ENCODE measurements at places on chromosomes 2 and 18.

GRCh38 chr2:158502974-158503373 lies 46.2 kb downstream of the PKP4 start:
- DNase-seq: peak; percentile 35

- DNase-seq: no peak
Observed at GRCh38 chr2:72040629-72041571, 106.8 kb downstream of the CYP26B1 start.

GRCh38 chr2:221282386-221282785 lies 289.7 kb downstream of the EPHA4 start:
- no peak for DNase-seq

- DNase-seq: no peak
Observed at GRCh38 chr2:43136876-43137275, 89.5 kb downstream of the ZFP36L2 start.

DNA sequence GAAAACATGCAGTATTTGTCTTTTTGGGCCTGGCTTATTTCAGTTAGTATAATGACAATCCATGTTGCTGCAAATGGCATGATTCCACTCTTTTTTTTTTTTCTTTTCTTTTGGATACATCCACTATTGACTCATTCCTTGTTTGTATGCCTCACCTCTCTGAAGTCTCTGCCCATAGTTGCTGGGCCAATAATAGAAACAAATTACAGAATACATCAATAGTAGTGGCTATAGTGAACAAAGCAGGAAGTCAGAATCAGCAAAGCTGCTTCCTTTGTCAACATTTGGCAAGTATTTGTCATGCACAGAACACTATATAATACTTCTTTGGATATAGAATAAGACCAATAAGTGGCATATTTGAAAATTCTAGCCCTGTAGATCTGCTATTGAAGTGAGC lies 609.7 kb downstream of the STK39 start:
- peak; percentile 9 for DNase-seq

GRCh38 chr18:3093624-3094337 lies 80.8 kb upstream of the LPIN2 start:
- no peak for DNase-seq

DNA sequence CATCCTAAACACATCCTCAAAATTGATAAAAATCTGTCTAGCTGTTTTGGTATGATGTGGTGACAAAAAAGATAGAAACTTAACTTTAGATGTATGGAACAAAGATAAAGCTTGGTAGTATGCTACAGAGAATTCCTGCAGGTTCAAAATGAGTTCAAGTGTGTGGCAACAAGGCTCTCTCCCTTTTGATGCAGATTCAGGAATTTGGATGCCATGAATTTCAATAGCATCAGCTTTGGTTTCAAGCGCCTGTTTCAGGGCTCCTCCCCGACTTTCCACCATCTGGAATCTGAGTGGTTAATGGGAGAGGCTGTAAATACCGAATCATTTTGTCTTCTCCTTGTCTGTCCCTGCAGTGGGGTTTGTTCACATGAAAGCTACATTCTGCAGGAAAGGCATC lies 180.6 kb downstream of the MTX2 start:
- no peak for DNase-seq

- no peak for DNase-seq
Observed at GRCh38 chr2:85994421-85994777, 105.6 kb upstream of the ST3GAL5 start.

GRCh38 chr18:30862900-30863299 lies 179.6 kb downstream of the DSC3 start:
- no peak for DNase-seq

- no peak for DNase-seq
Observed at GRCh38 chr2:197258580-197258979, 52.0 kb downstream of the ANKRD44 start.

DNA sequence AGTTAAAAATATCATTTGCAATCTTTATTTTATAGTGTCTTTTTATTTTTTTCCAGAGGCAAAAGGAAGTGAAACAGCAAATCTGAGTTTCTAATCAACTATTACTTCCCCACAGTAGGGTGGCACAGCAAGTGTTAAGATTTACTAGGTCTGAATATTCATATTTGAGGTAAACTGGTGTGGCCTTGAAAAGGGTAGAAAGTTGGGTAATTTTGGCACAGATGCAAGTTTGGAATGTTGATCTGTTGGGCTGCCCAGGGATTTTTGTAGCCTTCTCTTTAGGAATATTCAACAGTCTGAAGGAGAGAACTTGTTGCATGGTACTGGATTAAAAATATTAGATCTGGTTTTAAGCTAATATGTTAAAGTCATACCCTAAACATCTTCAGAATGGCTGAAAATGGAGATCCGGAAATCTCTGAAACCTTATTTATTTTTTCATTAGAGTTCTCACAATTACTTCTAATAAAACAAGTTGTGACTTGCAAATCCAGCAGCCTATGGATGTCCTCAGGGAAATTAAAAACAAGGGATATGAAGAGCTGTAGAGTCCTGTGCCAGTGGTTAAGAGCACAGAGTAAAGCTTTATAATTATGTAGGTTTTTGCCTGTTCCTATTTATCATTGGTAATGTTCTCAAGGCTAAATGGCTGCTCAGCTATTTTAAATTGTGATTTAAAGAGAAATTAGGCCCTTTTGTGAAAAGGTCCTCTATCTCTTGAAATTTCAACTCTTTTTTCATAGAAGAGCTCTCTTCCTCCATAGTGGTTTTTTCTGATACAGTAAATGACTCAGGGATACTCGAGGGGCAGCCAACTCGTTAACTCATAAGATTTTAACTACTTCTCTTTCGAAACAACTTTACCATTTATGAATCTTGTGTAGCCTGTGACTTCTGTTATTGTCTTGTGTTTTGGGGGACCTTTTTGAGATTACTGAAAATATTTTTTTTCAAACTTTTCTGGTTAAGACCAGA lies 11.0 kb downstream of the TANK start:
- no peak for DNase-seq

GRCh38 chr18:40930211-40930882 lies 1024.7 kb upstream of the PIK3C3 start:
- DNase-seq: no peak

DNA sequence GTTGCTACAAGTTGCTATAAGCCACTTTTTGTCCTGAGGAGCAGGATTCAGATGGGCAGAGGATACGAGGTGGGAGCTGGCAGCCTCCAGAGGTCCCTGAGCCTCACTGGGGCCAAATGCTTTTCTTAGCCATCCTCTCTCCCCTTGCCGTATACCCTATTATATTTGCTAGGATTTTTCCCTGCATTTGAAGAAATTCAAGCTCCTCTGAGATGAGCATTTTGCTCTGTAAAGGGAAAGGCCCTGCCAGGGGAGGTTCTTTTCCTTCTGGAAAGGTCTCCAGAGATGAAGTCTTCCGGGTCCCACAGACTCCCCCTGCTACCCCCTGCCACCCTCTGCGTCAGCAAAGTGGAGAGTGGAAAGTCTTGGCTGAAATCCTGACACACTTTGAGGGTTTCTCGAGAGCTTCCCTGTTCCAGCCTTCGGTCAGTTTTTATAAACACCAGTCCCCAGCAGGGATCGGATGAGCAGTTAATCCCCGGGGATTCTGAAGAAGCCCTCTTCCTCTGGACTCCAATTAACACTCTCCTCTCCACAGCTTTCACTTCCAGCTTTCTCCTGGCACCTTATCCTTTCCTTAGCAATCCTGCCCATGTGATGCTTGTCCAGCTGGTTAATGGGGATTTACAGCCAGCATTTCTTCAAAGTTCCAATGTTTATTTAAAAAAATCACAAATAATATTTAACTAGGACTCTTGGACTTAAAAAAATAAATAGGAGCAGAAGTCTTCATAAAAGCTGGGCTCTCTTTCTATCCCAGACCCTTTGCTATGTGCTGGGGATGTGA lies 13.1 kb downstream of the CYRIA start:
- DNase-seq: no peak

DNA sequence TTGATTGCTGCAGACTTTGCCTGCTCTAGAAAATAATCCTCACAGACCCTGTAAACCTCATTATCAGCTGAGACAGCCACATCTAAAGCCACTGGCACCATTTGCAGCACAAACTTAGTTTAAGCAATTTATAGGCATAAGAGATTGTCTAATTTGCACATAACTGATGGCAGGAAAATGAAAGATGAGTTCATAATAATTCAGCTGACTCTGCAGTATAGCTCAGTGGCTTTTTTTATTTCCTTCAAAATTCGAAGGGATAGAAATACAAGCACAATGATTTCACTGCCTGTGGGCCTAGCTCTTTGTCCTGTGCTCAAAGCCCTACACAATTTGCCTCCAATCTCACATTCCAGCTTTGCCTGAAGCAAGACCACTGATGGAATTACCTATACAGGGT lies 341.2 kb downstream of the RAD51AP2 start:
- no peak for DNase-seq

GRCh38 chr2:30385327-30385726 lies 61.7 kb upstream of the LCLAT1 start:
- no peak for DNase-seq

- DNase-seq: no peak
Observed at GRCh38 chr2:2933426-2933825, 444.2 kb downstream of the EIPR1 start.

DNA sequence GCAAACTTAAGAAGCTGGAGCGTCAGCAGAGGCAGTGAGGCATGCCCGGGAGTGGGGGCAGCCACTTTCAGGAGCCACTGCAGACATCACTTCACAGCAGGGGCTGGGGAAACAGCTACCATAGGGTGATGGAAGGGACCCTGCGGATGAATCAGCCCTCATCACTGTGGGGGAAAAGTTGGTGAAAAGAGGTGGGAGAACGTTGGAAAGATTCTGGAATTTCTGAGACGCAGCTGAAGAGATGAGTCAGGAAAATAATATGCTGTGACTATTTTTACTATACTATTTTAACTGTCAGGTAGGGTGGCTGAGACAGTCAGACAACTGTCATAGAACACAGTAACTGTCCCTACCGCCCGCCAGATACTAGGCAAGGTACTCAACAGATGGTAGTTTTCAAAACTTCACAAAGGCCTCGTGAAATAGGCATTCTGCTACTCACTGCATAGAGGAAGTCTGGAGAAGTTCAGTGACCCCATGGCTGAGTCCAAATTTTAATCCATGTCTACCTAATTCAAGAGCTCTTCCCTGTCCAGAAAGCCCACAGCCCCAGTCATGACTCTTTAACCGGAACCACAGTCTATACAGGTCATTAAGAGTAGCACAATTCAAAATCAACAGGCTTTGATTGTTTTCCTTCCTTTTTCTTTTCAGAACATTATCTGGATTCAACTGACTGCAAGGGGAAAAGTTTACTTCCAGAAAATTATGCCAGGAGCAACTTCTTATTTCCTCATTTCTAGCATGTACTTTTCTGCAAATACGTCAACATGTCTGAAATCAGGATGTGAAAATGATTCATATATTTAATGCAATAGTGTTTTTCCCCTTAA lies 39.3 kb upstream of the EPB41L3 start:
- no peak for DNase-seq

DNA sequence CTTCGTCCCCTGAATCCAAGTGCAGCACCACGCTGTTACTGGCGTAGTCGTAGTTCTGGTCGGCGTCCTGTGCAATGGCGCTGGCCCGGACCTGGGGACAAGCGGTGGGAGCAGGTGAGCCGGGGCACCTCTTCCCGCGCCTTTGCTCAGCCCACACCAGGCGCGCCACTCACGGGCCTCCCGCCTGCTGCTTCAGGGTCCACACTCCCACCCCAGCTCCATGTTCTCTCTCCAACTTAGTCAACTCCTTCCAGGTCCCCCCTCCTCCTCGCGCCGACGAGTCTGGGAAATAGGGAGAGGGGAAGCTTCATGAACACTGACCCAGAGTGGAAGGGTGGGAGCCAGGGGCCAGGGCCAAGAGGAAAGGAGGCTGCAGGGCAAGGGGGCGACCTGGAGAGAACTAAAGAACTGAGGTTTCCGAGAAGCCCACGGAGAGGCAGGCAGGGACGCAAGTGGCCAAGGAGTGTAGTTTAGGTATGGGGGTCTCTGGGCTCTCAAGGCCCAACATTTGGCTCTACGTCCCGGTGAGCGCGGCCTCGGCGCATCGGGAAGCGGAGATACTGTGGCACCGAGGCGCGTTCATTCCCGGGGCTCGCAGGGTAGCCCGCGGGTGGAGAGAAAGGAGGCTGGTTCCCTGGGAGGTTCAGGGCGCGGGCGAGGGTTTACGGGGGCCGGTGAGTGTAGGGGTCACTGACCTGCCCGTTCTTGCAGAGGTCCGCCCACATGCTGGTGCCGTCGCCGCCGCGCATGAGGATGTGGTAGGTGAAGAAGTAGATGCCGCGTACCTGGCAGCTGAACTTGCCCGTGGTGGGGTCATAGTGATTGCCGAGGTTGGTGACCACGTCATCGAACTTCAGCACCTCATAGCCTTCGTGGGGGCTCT lies 1.4 kb downstream of the C1QL2 start:
- DNase-seq: no peak

GRCh38 chr2:230412371-230412711 lies 3.7 kb upstream of the SP100 start:
- no peak for DNase-seq

DNA sequence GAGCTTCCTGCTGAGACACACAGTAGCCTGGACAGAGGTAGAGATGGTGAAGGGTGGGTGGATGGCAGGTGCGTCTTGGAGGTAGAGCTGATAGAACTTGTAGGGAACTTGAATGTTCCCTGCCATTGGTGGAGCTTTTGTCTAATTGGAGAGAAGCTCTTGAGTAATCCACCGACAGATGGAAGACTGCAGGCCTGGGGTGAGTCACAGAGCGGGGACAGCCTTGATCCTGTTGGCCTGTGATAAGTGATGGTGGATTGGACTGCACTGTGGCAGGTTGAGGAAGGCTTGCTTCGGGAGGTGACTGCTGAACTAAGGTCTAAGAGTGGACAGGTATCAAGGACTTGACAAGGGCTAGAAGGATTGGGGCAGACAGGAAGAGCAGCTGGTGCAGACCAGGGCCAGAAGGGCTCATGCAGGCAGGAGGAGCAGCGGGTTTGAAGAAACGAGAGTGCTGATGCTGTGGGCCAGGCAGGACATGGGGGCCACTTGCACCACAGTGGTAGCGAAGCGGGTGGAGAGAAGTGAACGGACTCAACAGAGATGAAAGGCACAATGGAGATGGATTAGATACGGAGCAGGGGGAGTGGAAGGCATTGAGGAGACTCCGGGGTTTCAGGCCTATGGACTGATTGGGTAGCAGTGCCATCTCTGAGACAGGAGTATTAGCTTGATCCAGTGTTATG lies 16.3 kb downstream of the CABLES1 start:
- no peak for DNase-seq

GRCh38 chr18:58241877-58242276 lies 197.9 kb downstream of the NEDD4L start:
- DNase-seq: no peak
